CD4-positive, alpha-beta T cell treated with Interleukin-17A for 4 hours (primary cell): ENCODE measurements at places on chromosomes 12 and 14.

DNA sequence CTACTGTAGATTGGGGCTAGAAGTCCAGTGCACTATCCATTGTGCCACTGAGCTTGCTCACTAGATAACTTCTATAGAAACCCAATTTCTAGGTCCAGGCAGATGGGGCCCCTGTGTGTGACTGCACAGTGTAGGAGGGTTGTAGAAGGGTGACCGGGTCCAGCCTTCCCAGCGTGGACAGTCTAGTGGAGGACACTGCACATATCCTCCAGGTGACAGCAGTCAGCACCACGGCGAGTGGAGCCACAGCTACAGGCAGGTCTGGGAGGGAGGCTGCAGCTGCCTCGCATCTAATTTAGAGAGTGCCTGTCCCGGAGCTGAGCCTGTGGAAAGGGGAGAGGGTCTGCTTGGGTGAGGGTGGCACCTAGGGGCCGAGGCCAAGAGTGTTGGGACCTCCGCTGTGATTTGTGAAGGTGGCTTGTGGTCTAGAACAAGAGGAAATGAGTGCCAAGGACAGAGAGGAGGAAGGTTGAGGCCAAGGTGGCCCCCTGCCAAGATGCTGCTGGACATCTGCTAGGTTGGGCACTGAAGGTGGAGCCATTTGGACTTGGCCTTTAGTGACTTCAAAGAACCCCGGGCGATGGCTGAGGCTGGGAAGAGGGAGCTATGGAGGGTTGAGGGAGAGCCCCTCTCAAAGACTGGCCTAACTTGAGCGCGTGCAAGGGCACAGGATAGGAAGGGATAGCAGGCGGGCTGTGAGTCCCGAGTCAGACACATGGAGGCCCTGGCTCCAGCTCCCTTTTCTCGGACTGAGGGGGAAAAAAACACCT is 46.0 kb upstream of the TRAF3 start:
- no peak for DNase-seq

- no peak for DNase-seq
These were observed 74.2 kb downstream of the RBM19 start for GRCh38 chr12:113891739-113892520.

- peak; percentile 27 for DNase-seq
These were observed 394.5 kb upstream of the ATP2B1 start for GRCh38 chr12:90102957-90103652.

DNA sequence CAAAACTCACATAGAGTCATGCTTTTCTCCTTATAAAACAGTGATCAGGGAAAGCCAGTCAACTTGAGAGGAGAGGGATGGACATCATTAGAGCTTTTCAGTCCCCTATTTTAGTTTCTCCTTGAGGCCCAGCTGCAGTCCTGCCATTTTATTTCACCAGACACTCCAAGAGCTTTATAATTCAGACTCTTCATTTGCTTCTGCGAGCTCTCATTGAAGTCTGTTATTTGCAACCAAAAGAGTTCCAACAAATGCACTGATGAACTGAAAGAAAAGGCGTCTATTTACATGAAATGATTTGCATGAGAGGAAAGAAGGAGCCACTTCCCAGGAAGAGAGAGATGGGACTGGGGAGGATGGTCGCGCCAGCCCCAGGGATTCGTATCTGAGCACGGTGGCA is 86.8 kb downstream of the NDUFA12 start:
- no peak for DNase-seq

- no peak for DNase-seq
These were observed 613.8 kb downstream of the VRK1 start for GRCh38 chr14:97410667-97411620.

GRCh38 chr12:51216642-51217041 is 1.2 kb downstream of the POU6F1 start:
- DNase-seq: peak; percentile 21

GRCh38 chr14:64244279-64244678 is 49.9 kb downstream of the ESR2 start:
- DNase-seq: no peak

DNA sequence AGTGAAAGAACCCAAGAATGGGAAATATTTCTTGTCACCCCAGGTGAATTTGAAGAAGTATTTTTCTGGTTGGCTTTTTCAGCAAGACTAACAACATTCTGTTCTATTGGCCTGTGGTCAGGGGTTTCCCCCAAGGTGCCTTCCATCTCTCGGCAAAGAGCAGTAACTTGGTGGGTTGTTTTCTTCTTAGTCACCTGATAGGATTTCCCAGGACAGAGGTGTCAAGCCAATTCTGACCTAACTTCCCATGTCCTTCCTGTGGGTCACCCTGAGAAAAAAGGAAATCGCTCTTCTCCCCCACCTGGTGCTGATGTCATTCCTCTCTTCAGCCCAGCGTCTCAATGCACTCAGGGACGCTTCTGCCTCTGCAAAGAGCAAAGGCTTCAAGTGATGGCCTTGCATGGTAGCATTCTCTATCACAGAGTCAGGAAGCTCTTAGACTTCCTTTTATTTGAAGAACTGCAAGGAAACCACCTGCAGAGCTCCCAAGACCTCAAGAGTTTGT is 16.1 kb upstream of the IFNG start:
- peak; percentile 61 for DNase-seq

DNA sequence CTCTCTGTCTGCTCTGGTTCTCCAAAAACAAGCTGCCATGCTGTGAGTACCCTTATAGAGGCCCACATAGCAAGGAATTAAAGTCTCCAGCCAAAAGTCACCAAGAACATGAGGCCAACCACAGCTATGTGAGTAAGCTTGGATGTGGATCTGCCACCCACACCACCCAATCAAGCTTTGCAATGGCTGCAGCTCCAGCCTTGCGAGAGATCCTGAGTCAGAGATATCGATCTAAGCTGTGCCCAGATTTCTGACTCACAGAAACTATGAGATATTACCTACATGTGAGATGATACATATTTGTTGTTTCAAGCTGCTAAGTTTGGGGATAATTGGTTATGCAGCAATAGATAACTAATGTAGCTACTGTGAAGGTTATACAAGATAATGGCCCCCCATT is 15.5 kb upstream of the TMEM233 start:
- no peak for DNase-seq

DNA sequence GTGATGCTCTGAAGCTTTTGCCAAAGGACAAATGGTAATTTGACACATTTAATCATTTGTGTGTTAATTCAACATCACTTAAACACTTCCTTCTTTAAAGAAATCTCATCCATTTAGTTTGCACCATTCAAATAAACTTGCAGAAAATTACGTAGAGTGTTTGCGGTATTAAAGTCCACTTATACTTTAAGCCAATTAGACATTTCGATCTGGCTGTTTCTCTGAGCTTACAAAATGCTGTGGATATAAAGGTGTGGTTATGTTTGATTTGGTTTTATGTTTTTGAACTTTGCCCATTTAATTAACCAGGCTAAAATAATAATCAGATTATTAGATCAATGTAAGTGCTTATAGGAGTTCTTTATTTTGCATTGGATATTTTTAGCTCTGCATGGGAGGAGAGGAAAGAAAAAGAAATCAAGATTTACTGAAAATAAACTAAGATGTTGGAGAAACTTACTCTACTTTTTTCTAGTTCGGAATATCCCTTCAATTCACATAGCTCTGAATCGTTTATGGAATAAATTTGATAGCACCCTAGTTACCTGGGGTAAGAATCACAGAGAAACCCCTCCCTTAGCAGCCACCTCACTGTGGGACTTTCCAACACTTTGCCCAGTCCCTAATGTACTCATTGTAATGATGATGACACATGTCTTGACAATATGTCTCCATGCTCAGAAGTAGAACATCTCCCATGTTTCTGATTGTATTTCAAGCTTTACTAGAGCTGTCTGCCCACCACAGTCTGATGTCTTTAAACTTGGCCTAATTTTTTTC is 268.0 kb downstream of the BTG1 start:
- DNase-seq: peak; percentile 50

DNA sequence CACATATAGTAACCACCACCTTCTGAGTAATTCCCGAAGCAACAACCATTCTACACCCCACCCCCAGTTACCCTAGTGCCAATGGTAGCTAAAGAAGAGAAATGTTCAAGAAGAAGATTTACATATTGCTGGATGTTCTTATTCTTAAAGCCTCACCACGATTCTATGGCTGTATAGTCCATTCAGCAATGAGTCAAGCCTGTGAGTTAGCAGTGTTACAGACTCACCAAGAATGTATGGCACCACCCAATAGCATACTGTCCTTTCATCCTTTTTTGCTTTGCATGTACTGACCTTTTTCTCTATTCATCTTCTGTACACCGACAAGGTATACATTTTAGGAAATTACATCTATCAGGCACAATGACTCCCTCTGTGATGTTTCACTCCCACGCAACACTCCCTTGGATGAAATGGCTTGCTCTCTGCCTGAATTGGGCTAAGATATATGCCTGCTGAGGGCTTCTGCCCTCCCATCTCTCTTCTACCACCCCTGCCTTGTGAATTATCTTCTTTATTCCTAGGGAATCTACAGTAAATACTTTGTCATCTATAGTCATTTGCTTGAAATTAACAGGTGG is 945.8 kb downstream of the DIO2 start:
- DNase-seq: no peak

- DNase-seq: no peak
These were observed 17.4 kb downstream of the FZD10 start for GRCh38 chr12:130179621-130180020.

DNA sequence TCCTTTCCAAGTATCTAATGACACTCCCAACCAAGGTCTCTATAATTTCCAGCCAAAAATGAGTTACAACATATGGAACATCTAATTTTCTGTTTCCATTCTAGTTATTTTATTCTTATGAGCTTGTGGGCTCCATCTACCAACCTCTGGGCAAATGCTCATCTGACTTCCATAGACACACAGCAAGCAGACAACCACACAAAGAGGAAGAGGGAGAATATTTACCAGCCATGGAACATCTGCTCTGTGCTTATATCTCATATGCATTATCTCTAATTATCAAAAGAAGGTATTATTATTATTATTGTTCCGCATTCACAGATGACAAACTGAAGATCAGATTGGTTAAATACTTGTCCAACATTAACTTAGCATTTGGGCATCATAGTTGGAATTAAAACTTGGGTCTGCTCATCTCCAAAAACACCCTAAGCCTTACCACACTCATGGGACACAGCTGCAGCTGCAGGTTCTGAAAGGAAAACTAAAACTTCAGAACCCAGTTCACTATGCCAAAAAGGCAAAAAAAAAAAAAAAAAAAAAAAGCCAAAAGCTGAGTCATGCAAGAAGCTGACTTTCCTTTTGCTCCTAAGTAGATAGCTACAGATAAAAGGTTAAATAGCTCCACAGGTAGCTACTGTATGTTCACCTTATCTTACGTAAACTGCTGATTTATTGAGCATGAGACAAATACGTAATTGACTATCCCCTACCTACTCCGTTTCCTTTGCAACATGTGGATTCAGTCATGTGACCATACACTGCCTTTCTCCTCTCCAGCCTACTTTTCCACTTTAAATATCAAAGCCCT is 23.6 kb upstream of the TCL1B start:
- DNase-seq: no peak

GRCh38 chr12:43337571-43338444 is 214.2 kb downstream of the ADAMTS20 start:
- no peak for DNase-seq

GRCh38 chr12:98686603-98687002 is 41.5 kb downstream of the APAF1 start:
- no peak for DNase-seq

GRCh38 chr12:108663324-108664015 is 29.8 kb upstream of the SELPLG start:
- DNase-seq: no peak

DNA sequence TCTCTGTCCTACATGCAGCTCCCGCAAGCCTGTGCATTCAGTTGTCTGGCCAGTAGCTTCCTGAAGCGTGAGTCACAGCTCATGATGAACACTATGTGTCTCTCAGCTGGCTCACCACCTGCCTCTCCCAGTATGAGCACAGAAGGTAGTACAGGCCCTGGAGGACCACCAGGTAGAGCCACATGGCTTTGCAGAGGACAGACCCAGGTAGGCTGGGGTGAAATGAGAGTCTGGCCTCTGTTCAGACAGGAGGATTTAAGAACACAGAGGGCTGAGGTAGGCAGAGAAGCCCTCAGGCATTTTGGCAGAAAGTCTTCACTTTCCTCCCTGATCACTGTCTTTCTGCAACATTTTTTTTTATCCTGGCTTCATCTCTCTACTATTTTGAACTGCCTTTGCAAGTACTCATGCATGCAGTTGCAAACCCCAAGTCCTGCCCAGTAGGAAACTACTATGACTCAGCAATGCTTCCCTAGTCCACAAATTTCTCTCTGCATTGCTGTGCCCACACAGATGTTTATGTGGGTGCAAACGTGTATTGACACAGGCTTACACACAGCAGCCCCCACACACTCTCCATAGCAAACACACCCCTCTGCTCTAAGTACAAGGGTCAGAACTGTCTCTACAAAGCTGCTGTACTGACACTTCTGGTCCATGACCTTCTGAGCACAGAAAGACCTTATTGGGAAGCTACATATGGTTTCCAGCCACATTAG is 7.2 kb upstream of the SDR9C7 start:
- no peak for DNase-seq

GRCh38 chr12:95548539-95549391 is 2.5 kb downstream of the USP44 start:
- DNase-seq: peak; percentile 84

DNA sequence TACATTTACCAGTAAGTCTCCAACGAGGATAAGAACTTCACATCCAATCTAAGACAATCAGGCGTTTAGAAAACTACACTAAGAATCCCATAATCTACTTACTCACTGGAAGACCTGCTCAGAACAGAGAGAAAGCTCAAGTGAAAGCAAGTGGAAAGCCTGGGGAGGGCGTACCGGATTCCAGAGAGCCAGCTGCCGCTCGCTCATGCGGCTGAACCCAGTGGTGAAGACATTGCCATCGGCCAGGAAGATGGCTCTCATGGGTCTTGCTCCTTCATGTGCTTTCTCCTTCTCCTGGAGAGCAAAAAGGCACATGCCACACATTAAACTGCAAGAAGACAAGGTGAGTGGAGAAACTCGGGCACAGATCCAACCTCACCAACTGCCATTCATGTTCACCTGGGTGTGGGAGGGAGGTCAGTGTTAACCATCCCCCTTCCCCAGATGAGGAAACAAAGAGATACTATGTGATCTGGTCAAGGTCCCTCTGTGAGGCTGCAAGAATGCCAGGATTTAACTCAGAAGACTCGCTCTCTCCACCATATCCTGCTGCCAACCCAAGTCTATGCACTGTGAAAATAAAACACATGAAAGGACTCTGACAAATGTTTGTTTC is 23.5 kb upstream of the SELPLG start:
- no peak for DNase-seq
